ENCODE measurements at places on chromosomes 3 and 15.

- DNase-seq: no peak
Measured at GRCh38 chr3:181425074-181425473, 286.7 kb upstream of the SOX2 start.

- no peak for DNase-seq
Measured at GRCh38 chr15:77654975-77655374, 22.3 kb upstream of the LINGO1 start.

GRCh38 chr15:66019826-66020398, 150.6 kb downstream of the RAB11A start:
- no peak for DNase-seq

DNA sequence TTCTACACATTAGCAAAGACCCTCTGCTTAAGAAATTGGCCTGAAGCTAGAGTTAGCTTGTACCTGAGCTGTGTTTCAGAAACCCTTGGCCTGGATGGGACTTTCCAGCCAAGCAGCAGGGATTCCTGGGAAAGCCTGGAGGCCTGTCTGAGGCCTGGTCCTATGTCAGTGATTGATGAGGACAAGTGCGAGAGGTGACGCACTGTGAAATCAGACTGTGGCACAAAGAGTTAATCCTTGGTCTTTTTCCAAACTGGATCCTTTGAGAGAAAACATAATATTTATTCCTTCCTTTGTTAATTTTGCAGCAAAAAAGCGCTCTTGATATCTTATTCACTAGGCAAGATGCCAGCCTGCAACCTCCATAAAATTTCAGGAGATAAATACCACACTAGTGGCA, 225.0 kb upstream of the ATP11B start:
- no peak for DNase-seq

DNA sequence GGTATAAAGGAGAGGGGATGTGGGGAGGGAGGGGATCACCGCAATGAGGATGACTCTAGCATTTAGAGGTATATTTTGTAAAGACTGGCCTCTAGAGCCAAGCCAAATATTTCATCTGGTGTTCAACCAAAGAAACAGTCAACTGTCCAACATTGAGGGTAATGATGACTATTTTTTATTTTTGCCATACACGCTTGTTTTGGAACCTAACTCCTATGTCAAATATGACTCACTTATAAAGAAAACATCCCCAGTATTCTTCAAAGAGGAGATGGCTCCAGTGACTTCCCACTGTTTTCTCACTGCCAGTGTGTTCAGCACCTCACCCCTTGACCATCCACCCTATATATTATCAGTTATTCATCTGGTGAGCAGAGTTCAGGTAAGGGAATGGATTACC, 77.3 kb downstream of the WNT5A start:
- DNase-seq: no peak

DNA sequence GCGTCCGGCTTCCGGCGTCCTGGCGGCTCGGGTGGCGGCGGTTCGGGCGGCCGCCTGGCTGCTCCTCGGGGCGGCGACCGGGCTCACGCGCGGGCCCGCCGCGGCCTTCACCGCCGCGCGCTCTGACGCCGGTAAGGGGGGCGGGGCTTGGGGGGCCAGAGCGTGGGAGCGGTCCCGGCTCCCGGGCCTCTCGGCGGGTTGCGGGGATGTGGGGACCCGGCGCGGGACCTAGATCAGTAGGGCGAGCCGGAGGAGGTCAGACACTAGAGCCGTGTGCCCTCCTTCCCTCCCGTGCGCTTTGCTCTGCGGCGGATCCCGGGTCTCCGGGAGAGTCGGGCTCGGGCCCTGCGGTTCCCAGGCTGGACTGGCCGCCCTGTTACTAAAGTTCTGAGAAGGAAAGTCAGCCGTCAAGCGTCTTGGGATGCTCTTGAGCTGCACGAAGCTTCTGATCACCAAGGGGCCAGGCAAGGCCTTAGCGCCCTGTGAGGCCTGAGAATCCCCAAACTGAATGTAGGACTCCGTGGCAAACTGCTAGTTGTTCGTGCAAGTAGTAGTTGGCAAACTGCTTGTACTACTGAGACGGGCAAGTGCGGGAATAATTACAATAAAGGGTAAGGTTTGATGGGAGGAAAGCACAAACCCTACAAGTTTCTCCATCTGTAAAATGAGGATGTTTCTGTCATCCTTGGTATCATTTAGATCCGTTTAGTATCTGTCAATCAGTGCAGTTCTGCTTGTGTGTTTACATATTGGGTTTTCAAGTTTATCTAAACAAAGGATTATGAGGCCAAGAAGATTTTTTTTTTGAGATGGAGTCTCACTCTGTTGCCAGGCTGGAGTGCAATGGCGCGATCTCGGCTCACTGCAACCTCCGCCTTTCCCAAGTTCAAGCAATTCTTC, 587 bp downstream of the PIGX start:
- DNase-seq: peak; percentile 44

DNA sequence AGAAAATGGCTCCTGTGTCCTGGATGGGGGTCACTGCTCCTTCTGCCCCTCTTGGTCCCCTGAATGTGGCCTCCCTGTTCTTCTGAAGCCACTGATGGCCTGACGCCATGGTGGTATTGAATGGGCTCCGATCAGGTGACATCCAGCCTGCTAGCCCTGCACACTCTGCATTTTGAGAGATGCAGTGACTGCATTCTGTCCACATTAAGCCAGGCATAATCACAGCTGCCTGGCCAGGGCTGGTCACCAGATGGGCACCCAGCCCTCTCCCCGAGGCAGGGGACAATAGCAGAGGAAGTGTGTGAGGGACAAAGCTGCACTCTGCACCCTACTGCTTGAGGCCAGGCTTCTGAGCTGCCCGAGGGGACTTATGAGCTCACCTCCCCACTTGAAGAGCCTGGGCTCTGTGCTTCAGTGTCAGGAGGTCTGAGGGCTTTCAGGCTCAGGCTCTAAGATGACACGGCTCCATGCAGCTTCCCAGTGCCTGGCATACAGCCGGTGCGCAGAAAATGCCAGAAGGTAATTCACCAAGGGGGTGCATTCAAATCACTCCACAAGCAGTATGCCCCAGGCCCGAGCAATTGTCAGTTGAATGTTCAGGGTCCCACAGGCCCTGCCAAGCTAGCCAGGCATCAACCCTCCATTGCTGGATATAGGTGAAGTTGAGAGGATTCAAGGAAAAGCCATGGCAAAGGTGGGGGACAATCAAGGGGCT, 56.8 kb downstream of the WNT7A start:
- no peak for DNase-seq

- no peak for DNase-seq
Measured at GRCh38 chr3:106176734-106177133, 307.9 kb upstream of the CBLB start.

- no peak for DNase-seq
Measured at GRCh38 chr15:55499151-55499550, 8.9 kb downstream of the DNAAF4 start.

- DNase-seq: no peak
Measured at GRCh38 chr3:68483601-68484000, 448.7 kb downstream of the TAFA4 start.

DNA sequence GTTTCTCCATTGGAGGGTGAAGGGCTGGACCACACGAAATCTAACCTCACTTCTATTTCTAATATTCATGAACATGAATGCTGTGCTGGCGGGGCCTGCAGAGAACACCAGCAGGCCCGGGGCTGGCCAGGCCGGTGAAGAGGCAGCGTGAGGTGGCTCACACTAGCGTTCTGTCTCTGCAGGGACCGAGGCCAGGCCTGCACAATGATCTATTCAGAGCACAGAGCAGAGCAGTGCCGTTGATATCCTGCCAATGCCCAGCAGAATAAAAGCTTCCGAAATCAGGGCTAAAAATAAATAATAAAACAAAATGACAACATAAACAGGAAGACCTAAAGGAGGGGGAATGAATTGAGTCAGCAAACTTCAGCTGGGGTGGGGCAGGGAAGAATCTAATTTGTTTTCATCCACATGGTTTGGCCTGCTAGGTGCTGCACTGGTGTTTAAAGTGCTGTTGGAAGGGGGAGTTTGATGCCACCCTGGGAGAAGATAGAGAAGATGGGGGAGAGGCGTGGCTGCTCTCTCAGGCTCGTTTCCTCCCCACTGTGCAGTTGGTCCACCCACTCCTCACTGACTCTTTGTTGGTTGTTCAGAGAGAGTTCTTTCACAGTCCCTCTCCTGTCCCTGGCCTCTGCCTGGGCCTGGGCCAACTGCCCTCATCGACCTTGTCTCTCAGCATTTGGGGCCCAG, 837.1 kb downstream of the AGBL1 start:
- no peak for DNase-seq

DNA sequence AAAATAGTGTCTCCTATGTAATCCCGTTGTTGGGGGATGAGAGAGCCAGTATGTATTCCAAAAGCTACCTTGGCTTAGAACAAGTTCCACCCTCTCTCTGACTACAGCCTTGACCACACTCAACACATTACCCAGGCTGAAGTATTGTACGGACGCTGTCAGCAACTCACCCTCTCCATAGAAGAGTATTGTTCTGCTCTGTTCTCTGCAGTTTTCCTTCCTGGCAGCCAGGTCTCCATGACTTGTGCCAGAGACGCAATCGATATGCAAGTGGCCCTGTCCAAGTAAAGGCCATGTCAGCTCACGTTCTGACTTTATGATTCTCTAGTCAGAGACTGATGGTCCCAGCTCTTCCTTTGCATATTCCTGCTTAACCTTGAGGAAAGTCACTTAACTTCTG, 164.1 kb upstream of the SLCO3A1 start:
- no peak for DNase-seq

DNA sequence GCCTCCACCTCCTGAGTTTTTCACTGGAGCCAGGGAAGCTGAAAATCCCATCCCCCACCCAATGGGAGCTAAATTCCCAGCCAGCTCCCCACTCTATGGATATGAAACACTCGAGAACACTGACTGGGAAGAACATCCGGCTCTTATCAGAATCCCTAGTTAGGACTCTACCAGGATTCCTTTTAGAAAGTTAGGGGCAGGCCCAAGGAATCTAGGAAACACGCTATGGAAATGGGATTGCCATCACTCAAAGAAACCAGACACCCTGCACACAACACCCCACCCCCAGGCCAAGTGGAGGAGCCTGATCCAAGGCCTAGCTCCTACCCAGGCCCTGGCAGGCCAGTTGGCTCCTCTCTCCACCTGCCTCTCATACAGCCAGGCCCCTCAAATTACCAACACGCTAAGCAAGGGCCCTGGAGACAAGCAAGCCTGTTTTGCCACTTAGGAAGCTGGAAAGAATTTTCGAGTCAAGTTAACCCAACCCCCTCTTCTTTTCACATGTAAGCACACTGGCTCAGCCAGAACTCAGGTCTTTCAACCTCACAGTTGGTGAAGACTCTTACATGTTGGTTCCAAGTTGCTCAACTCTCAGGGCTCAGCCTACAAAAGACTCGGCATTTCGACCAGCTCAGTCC, 75.5 kb downstream of the RBPMS2 start:
- DNase-seq: no peak

DNA sequence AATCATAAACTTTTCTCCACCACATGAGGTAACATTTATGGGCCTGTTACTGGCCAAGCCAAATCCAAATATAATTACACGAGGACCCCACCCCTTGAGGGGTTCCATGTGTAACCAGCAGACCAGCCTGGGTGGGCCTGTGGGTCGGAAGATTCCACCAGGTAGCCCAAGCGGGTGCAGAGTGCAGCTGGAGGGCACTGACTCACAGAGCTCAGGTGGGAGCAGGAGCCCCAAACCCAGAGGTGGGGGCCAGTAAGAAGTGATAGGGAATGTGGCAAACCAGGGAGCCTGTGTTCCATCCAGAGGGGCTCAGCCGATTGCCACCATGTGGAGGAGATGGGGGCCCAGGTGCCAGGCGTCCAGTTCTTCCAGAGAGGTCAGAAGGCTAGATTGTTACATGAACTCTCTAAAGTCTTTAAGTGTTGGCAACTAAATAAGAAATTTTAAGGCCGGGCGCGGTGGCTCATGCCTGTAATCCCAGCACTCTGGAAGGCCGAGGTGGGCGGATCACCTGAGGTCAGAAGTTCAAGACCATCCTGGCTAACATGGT, 2.6 kb downstream of the GP9 start:
- DNase-seq: no peak

DNA sequence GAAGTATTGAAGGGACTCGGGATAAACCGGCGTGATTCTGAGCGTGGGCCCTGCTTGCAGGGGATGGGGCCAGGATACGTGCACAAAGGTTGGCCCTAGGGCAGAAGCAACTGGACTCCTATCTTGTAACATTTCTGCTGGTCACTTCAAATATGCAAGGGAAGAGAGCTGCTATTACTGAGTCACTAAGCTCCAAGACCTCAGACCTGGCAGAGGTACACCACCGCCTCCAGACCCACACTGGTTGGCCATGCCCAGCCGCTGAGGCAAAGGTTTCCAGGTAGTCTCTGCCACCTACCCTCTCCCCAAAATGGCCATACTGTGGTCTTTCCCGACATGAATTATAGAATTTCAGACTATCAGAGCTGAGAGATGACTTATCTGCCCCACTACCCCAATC, 13.4 kb upstream of the STRA6 start:
- no peak for DNase-seq

- DNase-seq: peak; percentile 64
Measured at GRCh38 chr15:68347392-68347791, 69.8 kb downstream of the FEM1B start.

DNA sequence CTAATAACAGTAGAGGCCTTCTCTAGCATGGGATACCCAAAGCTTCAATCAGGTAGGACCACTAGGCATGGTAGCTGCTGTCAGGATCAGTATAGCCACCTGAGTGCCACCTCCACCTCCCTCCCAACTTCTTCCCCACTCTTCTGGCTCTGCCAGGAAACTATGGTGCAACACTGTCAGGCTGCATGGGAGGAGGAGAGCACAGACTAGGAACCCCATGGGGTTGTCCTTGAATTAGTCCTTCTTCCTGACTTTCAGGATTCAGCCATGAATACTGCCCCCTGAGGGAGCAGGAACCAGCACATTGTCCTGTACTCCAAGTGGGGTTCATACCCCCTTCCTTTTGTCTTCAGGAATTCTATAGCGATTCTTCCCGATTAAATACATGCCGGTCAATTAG, 340.8 kb upstream of the ONECUT1 start:
- no peak for DNase-seq

GRCh38 chr3:52257911-52258310, 12.4 kb downstream of the PPM1M start:
- no peak for DNase-seq

DNA sequence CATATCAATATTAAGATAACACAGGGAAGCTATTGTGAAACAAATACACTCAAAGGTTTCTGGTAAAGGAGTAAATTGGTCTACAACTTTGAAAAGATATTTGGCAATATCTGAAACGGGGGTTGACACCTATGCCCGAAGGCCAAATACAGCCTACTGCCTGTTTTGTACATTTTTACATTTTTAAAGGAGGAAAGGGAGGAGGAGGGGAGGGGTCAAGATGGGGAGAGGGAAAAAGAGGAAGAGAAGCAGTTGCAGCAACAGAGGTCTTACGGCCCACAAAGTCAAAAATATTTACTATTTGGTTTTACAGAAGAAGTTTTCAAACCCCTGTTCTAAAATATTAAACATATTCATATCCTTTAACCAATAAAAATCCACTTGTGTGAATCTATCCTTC, 94.2 kb downstream of the FMN1 start:
- DNase-seq: no peak
